A673 (cell line): ENCODE measurements at places on chromosomes 5 and 9.
A peak's percentile ranks its signal among the peaks of the same experiment; 100 is the strongest.

DNA sequence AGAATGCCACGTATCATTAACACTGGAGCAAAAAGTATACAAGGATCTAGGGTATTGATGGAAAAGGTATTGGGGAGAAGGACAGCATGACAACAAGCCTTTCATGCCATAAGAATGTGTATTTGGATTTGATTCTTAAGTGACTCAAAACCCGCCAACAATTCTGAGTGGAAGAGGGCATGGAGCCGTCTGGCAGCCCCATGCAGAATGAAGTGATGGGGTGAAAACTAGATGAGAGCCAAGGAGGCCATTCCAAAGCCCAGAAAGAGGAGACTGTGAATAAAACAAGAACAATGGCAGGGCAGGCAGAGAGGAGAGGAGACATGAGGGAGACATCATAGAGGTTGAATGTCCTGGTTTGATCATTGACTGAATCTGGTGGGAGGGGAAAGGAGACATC lies 272.3 kb upstream of the WWC1 start:
- no peak for DNase-seq

DNA sequence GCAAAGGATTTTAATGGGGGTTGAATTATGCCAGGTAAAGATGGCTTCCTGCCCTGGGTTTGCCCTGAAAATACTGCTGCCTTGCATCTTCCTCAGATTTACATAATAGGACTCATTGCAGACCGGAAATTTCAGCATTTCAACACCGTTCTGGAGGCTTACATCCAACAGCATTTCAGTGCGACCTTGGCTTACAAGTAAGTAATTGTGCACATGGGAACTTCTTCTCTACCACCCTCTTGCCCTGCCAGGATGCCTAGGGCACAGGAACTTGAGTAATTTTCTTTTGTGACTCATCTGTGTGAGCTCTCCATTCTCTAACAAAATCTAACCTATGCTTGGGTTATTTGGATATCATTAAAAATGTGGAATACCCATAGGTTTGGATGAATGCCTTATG lies 80.2 kb downstream of the DOCK2 start:
- DNase-seq, result peak; percentile 43

GRCh38 chr5:1217596-1218206 lies 7.5 kb upstream of the SLC6A18 start:
- DNase-seq, result peak; percentile 55

GRCh38 chr9:136292026-136292538 lies 11.8 kb downstream of the CCDC187 start:
- no peak for DNase-seq

DNA sequence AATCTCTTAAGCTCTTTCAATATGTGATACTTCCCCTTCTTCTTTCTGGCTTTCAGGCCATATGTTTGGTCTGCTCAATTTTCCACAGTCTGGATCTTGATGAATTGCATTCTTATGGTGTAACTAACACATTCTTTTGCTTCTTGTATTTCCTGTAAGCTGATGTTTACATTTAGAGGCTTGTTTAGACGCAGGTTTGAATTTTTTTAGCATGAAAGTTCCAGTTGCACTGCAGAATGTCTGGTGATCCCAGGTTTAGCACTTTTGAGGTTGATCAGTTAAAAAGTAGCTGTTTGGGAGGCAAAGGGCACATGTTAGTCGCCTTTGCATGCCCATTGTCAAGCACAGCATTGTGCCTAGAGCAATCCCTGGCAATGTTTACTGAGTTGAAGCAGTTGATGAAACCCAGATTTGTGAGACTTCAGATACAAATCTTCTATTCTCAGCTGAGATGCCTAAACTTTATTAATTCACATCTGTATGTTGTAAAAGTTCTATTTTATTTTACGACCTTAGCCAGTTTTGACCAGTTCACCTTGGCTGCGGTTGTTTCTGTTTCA lies 59.6 kb upstream of the SPATA31C2 start:
- DNase-seq, result peak; percentile 90

GRCh38 chr9:120872791-120873502 lies 4.0 kb downstream of the PHF19 start:
- DNase-seq, result no peak

- DNase-seq, result no peak
Measured at GRCh38 chr9:112176524-112176923, 1.4 kb upstream of the SUSD1 start.

GRCh38 chr9:91724609-91725505 lies 225.2 kb downstream of the ROR2 start:
- DNase-seq, result no peak

DNA sequence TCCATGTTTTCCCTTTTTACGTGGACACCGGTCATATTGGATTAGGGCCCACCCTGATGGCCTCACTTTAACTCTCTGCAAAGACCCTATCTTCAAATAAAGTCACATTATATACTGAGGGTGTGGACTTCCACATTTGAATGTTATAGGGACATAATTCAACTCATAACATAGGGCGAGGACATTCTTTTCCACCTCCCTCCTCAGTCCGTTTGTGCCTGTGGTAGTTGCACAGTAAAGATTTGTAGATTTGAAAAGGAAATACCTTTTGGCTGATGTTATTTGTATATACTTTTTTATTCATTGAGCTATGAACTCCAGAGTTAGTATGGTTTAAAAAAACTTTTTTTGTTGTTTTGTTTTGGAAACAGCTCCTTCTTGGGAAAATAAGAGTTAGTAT lies 51.0 kb upstream of the DHFR start:
- no peak for DNase-seq

DNA sequence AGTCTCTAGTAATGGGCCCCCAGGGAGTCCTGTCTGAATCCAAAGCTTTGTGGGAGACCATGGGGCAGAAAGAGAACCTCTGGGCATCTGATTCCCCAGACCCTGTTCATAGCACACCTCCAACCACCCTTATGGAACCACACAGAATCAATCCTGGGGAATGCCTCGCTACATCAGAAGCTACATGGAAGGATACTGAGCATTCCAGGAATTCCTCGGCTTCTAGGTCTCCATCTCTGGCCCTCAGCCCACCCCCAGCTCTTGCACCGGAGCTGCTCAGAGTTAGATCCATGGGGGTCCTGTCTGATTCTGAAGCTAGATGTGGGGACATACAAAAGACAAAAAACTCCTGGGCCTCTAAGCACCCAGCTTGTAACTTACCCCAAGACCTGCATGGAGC lies 28.4 kb downstream of the VCP start:
- no peak for DNase-seq

DNA sequence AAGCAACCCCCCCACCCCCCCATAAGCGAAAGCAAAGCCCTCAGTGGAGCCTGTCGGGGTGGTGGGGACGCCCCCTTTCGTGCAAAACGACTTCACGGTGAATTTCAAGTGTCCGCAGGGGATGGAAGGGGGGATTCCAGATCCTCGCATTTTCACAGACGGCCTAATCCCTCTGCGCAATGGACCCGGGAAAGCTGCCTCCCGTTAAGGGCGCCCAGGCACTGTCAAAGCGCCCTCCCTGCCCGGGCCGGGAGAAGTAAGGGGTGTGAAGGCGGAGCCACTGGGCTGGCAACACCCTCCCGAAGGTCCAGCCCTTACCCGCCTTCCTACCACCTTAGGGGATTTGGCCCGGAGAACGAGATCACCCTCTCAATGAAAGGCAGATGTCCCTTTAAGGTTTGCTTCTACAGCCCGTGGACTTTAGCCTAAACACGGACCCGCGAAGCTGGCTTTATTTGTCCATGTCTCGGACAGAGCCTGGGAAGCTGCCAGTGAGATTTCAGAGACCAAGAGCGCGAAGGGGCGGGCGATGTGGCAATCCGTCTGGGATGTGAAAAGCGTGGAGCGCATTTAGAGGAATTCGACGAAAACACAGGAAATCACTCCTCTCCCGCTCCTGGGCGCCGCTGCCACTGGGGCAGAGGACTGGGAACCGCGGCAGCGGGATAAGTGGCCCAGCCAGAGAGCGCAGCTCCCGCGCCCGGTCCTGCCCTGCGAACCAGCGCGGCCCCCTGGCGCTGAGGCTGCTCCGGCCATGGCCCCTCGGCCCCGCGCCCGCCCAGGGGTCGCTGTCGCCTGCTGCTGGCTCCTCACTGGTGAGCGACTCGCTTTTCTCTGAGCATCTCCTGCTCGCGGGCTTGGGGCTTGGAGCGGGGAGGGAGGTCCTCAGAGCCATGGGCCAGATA lies at the start of the genes ITGA1 and PELO:
Gene ITGA1, plus strand, starts transcription at position 317 of the 905 bp plus-strand sequence. Its CDS starts 438 bp downstream, at position 755.
Gene PELO, plus strand, starts transcription at position 317 of the 905 bp plus-strand sequence. CDS start 12,479 bp downstream, outside the sequence.
- DNase-seq, result peak; percentile 81

DNA sequence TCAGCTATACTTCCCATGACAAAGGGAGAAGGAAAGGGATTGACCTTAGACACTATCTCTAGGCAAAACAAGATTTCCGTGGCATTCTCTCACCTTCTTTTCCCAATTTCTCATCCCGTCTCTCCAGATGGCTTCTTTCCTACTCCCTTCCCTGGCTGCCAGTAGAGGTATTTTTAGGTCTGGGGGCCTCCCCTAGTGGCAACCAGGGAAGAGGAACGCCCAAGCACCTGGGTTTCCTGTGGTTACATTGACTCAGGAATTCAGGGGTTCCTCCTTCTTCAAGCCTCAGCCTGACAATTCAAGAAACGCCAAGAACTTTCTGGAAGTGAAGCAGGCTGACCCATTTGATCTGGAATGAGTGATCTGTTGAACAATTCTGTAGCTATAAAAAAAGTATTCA lies 111.5 kb upstream of the OSMR start:
- no peak for DNase-seq
